Progenitor cell of endocrine pancreas (in vitro differentiated cells): ENCODE measurements at places on chromosomes 6 and 20.
A peak's percentile ranks its signal among the peaks of the same experiment; 100 is the strongest.

DNA sequence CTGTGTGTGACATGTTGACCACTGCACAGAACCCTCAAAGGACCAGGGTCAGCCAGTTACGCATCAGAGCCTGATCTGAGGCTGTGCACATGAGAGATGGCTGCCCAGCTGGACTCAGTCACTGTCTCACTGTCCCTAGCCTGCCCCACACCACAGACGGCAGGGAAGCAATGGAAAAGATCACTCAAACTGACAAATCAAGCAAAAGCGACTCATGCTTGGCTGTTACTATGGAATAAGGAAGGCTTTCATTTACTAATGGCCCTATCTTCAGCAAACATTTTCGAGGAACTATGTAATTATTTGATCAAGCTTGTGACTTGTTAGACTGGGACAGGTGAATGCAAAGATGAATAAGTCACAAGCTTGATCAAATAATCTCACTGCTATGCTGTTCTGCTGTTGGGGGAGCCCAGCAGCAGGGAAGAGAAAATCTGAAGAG is 137.0 kb downstream of the SLC23A2 start:
- DNase-seq: no peak

- DNase-seq: no peak
Observed at GRCh38 chr20:56843817-56844216, 214.7 kb downstream of the TFAP2C start.

DNA sequence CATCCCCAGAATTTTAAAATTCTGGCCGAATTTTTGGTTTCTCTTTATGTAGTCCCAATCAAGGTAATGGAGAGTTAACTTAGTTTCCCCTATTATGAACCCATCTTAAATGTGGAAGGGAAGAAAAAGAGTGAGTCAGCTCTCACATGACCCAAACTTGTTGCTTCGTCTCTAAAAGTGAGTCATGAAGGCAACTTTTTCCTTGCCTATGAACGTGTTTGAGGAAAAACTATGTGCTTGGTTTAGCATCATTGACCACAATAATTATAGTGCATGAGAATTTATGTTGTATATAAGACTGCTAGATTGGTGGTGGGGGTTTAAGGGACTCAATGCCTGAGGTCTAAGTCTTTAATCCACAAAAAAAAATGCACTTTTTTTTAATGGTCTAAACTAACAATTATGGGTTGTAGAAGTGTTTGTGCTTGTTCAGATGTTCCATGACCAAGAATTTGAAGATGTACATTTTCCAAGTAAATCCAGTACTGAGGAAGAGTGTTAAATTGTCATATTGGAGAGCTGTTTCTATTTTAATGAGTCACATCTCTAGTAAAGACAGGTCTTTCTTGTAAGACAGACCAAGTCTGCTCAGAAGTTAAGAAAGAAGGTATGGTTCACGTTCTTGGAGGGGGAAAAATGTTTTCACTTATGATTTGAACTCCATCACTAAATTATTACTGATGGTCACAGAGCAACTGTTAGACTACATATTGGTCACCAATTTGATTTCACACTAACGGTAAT is 409.9 kb upstream of the MARCKS start:
- no peak for DNase-seq

- DNase-seq: no peak
Observed at GRCh38 chr20:41140226-41141133, 3.1 kb downstream of the PLCG1 start.

- DNase-seq: no peak
Observed at GRCh38 chr20:32922466-32922865, 63.7 kb downstream of the EFCAB8 start.

DNA sequence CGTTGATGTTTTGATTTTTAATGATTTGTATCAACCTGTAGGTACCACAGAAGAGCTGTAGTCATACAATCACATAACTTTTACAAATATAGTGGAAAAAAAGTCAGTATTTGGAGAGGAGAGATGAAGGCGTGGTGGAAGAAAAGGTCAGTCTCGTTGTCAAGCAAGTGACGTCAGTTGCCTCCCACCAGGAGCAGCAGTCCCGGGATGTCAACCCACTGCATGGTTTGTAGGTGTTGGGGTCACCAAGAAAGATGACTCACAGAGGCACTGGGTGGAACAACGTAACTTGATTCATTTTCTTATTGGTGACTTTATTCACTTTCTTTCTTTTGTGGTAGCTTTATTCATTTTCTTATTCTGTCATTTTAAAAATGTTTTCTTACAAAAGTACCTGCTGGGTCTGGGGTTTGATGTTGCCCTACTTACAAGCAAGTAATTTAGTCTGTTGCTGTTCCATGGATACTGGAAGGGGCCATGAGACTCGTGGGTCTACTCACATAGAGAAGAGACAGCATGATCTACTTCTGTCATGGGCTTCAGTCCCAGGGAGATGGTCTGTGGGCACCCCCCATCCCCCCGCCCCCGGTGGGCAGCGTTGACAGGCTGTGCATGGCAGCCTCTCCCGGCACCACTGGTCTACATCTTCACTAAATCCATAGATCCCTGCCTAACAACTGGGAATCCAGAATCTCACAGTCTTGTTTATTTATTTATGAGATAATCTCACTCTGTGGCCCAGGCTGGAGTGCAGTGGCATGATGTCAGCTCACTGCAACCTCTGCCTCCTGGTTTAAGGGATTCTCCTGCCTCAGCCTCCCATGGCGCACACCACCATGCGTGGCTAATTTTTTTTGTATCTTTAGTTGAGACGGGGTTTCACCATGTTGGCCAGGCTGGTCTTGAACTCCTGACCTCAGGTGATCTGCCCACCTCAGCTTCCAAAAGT is 36.4 kb upstream of the SYNJ2 start:
- DNase-seq: no peak

GRCh38 chr20:17648791-17649730 is 33.0 kb downstream of the RRBP1 start:
- no peak for DNase-seq

DNA sequence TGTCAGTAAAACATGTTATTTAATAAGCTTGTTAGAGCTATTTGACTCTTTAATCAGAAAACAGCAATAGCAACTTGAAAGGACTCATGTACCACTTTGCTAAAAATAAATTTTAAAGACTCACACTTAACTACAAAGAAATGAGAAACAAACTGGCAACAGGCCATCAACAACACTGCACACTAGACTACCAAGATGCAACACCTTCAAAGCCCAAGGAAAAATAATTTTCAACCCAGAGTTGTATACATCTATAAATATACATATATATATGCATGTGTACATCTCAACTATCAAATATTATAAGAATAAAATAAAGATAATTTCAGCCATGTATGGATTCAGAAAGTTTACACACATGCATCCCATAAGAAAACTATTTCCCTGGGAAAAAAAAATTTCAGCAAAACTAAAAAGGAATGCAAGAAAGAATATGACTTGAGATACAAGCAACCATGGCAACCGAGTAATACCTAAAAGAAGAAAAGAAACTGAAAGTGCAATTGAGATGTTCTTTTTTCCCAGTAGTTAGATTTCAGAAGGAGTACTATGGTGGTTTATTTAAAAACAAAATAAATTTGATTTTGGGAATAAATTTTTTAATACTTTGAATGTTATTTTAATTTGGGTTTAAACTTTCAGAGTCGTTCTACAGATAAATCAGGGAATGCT is 303.8 kb downstream of the UBE3D start:
- no peak for DNase-seq

GRCh38 chr20:37463726-37464494 is 57.1 kb upstream of the NNAT start:
- no peak for DNase-seq

- DNase-seq: no peak
Observed at GRCh38 chr6:162474722-162475121, 252.8 kb downstream of the PRKN start.

DNA sequence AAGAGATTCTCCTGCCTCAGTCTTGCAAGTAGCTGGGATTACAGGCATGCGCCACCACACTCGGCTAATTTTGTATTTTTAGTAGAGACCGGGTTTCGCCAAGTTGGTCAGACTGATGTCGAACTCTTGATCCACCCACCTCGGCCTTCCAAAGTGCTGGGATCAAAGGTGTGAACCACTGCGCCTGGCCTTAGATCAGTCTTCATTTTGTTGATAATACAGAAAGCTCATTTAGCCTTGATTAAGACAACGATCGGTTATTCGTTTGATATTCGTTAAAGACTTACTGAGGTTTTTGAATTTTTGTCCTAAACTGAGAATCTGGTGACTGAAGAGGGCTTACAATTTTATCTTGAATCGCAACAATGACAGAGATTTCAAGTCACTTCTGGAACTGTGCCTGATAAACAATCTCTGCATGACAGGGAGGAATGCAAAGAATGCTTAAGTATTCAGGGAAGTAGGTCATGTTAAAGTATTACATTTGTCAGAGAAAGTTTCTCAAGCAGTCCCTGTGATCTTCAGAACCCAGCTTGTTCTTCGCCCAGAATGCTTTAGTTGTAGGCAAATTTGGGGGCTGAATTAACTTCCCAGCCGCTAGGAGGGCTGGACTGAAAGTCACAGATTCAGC is 14.8 kb downstream of the AKAP12 start:
- DNase-seq: no peak

DNA sequence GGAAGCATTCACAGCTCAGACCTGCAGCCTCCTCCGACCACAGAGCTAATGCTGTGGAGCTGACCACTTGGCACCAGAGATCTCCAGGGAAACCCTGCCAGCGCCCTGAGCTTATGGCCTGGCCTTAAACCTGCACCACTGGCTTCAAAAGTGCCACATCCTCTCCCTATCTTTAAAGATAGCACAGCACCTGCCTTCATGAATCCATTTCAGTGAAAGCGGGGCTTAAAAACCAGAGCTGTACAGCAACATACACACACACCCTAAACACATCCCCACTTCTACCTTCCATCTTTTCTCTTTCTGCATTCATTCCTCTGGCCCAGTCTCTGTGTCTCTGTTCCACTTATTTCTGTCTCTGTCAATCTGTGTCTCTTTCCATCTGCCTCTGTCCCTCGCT is 59.8 kb upstream of the CCDC167 start:
- DNase-seq: no peak

- no peak for DNase-seq
Observed at GRCh38 chr6:125753937-125754259, 4.5 kb downstream of the HEY2 start.

DNA sequence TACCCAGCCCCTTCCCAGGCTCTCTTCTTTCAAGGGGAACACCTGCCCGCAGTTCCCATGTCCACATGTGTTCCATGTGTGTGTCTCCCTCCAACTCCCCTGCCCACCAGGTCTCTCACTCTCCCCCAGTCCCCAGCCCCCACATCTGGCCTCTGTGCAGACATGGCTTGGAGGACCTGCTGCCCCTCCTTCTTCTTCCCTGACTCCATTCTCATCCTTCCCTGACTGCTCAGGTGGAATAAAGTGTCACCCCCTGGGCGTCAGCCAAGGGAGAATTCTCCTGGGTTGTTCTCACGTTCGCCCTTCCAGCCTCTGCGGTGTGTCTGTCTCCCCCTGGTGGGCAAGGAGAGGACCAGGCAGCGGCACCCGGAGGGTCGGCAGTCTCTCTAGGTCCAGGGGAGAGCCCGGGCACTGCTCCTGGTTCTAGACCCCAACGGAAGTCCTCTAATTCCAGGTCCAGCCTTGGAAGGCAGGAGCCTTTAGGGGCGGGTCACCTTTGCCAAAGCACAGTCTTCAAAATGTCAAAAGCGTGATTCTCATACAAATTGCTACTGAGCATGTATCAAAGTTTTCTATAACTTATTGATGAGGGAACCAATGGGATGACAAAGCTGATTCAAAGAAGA is 50.5 kb downstream of the EBF4 start:
- peak; percentile 67 for DNase-seq

- no peak for DNase-seq
Observed at GRCh38 chr6:109305028-109305427, 77.2 kb downstream of the CD164 start.

GRCh38 chr6:94468830-94469229 is 1049.5 kb upstream of the EPHA7 start:
- no peak for DNase-seq

DNA sequence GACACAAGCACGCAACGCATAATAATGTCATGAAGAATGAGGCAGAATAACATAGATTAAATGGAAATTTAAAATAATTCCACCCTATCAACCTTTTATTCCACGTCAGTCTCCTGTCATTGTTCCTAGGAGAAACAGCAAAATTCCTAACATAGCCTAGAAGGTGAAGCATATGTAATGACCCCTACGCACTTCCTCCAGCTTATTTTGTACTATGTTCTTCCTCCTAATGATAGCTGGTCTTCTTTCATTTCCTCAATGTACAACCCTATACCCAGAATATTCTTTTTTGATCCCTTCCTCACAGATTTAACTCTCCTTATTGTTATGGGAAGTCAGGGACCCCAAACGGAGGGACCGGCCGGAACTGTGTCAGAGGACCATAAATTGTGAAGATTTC is 122.0 kb upstream of the CARMIL1 start:
- DNase-seq: no peak

GRCh38 chr20:3082306-3082951 is 2.1 kb downstream of the AVP start:
- DNase-seq: no peak

DNA sequence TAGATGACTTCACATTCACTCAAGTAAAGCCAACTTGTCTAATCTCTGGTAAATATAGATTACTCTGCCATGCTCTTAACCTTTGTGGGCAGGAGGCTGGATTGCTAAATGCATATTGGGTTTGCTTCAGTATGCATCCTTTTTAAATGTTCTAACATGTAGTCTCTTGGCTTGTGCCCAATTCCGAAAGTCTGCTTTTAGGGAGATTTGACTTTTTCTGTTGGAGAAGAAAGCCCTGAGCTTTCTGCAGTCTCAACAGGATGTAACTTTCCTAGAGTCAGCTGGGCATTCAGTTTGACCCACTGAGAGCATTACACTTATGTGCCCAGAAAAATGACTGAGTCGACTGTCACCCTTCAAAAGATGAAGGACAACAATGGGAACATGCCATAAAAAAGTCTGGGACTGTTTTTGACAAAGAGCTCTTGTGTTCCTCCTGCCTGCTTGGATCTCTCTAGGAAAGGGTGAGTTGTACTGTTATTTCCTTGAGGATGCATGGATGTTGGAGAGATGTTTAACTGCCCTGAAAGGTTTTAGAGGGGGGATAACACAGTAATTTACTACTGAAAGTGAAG is 299.4 kb downstream of the ZFAND3 start:
- no peak for DNase-seq

DNA sequence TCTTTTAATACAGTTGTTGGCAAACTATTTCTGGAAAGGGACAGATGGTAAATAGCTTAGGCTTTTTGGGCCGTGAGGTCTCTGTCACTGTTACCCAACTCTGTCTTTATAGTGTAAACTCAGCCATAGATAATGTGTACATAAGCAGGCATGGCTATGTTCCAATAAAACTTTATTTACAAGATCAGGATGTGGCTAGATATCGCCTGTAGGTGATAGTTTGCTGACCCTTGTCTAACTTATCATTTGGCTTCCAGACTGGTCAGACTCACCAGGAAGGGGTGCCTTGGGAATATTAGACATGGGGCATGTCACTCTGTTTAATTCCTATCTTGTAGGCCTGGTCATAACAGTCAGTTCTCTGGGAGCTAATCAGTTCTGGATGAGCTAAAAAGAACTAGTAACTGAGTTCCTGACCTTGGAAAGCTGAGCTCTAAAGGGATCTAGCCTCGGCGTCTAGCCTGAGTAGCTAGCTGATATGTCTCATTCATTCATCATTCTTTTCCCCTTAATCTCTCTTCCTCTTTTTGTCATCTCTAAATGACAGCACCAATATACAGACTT is 163.6 kb downstream of the SLC16A10 start:
- DNase-seq: no peak
